ENCODE measurements at places on chromosomes 6 and 20. TPM values are rescaled to one million over a fixed set of nuclear protein-coding genes. Genes with fewer than 3 reads are reported as not detected.

DNA sequence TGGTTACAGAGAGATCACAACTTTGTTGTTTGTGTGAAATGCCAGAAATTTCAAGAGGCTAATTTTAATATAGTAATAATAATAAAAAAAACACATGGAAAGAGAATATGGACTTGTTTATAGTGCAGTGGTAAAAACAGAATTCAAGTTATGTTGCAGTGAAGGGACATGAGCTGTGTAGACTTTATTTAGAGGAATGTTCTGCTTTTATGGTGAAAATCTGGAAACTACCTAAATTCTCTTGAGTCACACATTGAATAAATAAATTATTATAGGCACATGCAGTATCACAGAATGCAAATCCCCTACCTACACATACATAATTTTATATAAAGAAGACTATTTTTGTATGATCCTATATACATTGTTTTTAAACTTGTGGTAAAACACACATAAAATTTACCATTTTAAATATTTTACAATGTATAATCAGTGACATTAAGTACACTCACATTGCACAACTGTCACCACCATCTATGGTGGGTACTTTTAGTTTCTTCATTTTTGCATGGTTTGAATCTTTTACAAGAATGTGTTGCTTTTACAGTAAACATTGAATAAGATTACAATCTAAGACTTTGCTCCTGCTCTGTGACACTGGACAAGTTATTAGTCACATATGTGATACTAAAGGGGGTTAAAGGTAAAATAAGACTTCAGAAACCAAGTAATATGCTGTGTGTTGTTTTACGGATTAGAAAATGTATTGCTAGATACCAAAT lies 107.4 kb downstream of the B3GAT2 start:
- no peak for DNase-seq

DNA sequence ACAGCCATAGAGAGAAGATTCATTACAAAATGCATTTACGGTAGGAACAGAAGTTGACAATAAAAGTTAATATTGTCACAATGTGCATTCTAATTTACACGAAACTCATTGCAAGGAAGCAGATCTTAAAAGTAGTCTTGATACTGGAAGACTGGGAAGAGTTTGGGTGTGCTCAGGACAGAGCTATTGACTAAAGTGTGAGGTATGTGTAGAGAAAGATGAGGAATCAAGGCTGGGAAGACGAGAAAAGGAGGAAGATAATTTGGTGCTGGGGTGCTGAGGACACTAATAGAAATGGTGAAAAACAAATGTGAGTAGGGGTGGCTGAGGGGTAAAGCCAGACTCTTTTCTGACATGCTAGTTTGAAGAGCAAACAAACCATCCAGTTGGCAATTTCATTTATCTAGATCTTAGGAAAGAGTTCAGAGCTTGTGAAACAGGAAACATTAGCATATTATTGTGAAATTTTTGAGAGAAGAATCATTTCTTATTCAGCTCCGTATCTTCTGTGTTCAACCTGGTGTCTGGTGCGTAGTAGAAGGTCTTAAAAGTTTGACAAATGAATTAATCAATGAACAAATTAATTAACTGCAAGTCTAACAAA lies 72.7 kb downstream of the ELOVL4 start:
- DNase-seq, result no peak

Gene CST2
- total RNA-seq, result not detected

GRCh38 chr20:23155141-23155590 lies 69.0 kb upstream of the CD93 start:
- no peak for DNase-seq

Gene FAM162B
- total RNA-seq, result 1.2 TPM

Measured in frontal cortex (tissue), 4 donors.